ENCODE measurements at places on chromosomes 4 and X.
A peak's percentile ranks its signal among the peaks of the same experiment; 100 is the strongest.

GRCh38 chr4:161931089-161931488 is 232.7 kb downstream of the FSTL5 start:
- DNase-seq: no peak

GRCh38 chr4:48120132-48120531 is 13.9 kb downstream of the TXK start:
- DNase-seq: no peak

DNA sequence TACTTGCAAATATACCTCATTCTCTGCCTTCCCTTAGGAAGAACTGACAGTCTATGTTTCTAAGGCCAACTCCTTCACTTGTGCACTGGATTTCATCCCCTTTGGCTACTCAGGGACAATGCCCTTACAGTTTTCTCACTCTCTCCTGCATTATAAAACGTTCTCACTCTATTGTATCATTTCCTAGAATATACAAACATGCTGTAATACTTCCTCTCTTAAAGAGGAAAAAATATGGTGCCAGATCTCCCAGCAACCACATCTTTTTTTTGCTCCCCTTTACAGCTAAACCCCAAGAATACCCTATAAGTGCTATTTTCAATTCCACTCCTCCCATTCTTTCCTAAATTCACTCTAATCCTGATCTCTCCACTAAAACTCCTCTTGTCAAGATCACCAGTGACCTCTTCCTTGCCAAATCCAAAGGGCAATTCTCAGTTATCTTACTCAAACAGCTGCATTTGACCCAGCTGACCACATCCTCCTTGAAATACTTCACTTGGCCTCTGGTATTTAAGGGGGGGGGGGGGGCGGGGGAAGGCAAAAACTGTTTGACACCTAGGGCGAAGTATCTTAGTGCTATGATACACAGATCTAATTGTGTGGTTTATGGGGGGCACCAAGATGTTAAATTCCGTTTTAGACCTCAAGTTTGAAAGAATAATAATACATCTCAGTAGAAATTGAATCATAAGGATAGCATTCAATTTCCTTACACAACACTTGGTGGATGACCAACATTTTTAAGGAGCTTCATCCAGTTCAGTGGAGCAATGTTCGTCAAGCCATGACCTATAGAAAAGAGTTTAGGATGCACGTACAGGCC is 1.6 kb downstream of the RCHY1 start:
- peak; percentile 26 for DNase-seq

- DNase-seq: no peak
Measured at GRCh38 chr4:36966756-36967460, 277.6 kb upstream of the NWD2 start.

DNA sequence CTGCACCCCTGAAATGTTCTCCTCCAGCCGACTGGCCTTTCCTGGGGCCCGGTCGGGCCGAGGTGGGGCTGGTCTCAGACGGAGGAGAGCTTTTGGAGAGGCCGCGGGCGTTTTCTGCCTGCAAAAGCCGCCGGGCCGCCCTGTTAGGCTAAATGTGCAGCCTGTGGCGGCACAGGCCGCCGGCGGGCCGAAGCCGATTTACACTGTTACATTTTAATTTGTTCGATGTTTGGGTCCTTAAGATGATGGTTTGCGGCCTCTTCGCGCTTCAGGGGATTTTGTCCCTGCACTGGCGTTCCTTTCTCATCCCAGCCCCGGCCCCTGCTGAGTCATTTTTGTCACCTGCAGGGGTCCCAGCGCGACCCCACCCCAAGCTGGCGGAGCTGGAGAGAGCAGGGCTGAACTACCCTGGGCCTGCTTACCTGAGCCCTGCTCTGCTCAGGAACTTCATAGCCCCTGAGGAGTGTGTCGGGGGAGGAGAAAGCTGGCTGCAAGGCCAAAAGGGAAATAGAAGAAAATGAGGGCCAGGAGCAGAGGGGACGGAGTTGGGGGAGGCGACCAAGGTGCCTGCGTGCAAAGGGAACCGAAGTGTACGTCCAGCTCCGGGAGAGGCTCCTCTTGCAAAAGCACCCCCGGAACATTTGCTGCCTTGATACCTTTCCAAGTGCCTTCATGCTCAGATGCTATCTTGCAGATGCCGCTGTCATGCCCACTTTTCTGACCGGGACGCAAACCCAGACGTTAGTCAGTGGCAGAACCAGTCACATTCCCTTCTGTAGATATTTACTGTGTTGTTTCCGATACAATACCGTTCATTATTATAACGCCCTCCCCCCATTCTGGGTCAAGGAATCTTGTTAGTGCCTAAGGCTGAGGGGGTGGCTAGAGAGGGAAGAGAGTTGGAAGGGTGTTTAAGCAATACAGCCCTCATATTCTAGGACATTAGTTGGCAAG is 977 bp upstream of the RBBP7 start:
- DNase-seq: no peak

DNA sequence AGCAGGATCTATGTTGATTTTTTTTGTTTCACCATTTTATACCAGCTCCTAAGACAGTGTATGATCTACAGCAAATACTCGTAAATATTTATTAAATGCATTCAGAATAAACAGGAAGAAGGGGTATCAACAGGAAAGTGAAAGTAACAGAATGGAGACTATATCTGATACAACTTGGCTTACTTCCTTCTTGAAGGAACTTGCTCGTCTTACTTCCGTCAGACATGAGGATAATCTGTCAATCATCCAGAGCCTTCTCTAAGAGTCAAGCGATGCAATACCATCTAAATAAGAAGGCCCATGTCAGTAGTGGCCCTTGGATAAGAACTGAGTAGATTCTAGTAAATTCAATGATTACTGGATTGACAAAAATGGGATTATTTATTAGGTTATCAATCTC is 84.2 kb downstream of the CAMK2D start:
- DNase-seq: no peak

DNA sequence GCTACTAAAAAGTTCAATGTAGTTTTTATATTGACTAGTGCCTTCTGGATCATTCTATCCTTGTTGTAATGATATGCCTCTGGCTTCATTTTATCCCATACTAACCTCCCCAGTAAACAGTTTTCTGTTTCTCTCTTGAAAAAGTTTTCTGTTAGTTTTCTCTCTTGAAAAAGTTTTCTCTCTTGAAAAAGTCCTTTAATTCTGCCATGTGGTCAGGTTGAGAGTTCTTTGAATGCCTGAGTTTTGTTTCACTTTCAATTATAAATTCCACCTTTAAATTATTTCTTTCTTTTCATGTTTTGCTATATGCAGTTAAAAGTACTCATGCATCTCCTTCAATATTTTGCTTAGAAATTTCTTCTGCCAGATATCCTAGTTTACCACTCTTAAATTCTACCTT is 1139.6 kb downstream of the STPG2 start:
- DNase-seq: no peak

DNA sequence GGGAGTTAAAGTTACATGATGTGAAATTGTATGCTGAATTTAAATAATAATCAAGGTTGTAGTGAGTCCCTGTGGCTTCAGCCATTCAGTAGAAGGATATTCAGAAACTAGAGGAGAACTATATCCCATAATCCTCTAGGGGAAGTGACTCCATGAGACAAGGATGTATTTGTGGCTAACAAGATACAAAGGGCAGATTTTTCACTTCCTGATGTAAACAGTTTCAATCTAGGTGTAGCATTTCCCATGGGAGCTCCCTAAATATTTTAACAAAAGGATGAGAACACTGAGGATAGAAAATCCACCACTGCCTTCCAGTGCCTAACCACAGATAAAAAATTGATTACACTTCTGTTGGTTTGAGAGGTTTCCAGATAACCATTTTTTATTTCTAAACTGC is 435.4 kb upstream of the TENM3 start:
- no peak for DNase-seq

DNA sequence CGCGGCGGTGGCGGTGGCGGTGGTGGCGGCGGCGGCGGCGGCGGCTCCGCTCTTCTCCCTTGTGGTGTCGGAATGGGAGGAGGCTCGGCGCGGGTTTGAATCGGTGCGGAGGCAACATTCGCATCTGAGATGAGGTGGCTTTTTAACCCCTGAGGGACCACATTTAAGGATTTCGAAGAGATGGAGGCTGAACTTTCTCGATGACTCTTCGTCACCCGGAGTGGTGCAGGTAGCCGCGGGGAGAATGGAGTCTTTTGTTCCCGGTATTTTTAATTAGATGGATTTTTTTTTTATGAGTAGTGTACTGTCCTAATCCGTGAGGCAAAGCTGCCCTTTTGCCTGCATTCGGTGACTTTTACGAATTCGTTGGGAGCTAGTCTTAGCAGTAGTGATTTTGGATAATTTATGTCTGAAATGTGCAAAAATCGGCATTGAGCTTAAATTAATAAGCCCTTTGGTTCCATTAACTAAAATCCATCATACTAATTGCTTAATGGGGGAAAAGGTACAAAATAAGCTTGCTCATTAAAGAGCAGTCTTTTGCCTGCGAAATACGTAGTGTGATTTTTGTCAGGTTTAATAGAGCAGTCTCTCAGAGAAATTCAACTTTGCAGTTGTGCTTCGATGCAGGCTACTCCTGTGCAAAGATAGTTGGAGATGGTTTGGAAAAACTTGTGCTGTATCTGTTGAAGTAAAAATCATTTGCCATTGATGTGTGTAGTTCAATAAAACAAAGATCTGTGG is 206.2 kb downstream of the TENM3 start:
- no peak for DNase-seq

Data from activated CD4-positive, alpha-beta memory T cell treated with anti-CD3 and anti-CD28 coated beads, Interleukin-2, amount 10 ng/mL, durations not matched to agents 7 days and 5 days (primary cell).